ENCODE measurements at places on chromosomes 13 and 19.

- DNase-seq = no peak
Observed at GRCh38 chr13:109010912-109011311, 381.5 kb downstream of the MYO16 start.

DNA sequence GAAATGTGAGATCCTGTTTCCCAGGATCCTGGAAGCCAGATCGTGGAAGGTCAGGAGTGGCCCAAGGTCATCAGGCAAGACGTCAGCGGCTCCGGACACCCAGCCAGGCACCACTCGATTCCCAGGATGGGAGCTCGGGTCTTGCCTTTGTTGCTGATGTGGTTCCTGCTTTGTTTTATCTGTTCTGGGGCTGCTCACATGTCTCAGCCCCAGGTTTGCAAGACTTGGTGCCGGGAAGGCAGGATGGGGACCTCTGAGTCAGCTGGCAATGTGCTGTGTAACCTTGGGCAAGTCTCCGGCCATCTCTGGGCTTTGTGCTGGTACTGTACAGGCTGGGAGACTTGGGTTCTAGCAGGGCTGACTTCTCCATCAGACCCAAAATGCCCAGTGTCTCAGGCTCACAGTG lies 1.4 kb upstream of the FCHO1 start:
- no peak for DNase-seq

DNA sequence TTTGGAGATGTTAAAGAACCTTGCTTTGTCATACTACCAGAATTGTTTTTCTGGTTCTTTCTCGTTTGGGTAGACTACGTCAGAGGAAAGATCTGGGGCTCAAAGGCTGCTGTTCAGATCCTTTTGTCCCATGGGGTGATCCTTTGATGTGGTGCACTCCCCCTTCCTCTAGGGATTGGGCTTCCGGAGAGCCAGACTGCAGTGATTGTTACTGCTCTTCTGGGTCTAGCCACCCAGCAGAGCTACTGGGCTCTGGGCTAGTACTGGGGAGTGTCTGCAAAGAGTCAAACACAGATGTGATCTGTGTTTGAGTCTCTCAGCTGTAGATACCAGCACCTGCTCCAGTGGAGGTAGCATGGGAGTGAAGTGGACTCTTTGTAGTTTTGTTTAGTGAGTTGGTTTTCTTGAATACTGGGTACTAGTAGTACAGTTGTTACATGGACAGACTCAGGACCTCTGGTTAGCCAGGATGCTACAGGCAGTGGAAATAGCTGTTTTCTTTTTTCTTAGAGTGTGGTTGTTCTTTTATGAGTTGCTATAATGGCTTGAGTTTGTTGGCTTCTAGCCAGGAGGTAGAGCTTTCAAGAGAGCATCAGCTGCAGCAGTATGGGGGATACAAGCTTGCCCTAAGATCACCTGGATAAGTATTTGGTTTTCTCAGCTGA lies 34.4 kb downstream of the DNAJC15 start:
- DNase-seq = no peak

DNA sequence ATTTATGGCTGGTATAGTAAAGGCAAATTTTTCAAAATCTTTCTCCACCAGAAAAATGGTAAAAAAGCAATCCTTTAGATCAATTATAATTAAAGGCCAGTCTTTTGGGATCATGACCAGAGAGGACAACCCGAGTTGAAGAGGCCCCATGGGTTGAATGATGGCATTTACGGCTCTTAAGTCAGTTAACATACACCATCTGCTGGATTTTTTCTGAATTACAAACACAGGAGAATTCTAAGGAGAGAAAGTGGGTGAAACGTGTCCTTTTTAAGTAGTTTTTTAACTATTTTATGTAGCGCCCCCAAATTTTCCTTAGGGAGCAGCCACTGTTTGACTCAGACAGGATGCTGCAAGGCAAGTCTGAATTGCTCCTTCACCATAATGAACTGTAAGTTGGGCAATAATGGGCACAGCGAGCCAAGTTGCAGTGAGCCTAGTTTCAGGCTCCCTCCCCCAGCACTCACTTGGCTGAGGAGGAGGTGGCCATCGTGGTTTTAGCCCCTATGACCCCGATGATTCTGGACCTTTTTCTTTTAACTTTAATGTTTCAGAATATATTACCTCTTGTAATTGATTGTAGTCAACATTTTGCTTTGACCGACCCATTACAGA lies 13.6 kb upstream of the ZNF611 start:
- DNase-seq = no peak

DNA sequence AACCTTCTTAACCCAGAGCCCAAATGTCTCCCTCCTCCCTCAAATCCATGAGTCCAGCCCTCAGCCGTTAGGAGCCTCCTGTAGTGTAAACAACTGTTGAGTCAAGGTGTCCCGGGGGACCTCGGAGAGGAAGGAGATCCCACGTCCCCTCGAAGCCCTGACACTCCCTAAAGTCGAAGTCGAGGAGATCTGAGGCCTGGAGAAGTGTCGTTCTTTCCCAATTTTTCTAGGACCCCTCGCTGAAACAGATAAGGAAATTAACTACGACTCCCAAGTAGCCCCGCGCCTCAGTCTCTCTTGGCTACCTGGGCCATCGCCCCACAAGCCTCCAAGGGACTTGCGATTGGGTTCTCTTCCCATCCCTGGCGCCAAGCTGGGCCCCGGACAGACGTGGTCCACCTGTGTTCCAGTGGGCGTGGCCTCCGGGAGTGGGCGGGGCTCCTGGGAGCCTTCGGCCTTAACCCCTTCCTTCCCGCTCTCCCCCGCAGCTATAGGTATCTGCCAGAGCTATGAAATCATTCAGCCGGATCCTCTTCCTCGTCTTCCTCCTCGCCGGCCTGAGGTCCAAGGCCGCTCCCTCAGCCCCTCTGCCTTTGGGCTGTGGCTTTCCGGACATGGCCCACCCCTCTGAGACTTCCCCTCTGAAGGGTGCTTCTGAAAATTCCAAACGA lies 869 bp downstream of the GFY start:
- DNase-seq = no peak

DNA sequence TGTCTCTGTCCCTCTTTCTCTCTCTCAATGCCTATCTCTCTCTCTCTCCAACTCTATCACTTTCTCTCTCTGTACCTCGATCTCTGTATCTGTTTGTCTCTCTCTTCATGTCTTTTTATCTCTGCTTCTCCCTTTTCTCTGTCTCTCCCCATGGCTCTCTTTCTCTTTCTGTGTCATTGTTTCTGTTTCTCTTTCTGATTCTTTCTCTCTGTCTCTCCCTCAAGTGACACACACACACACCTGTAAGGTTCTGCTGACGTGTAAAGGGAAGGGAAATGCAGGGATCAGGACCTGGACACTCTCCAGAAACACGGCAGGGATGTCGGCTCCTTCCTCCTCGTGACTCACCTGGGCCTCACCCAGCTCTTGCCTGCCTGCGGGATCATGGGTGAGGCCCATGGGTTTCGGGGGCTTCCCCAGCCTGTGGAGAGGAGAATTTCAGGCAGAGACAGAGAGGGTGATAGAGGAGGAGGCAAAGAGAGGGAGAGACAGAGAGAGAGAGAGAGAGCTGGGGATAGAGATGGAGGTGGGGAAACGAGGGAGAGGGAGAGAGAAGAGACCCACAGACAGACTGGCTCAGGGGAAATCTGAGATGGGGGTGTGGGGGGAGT lies 5.4 kb upstream of the PLAUR start:
- DNase-seq = no peak

GRCh38 chr13:66751691-66752090 lies 478.4 kb downstream of the PCDH9 start:
- no peak for DNase-seq

DNA sequence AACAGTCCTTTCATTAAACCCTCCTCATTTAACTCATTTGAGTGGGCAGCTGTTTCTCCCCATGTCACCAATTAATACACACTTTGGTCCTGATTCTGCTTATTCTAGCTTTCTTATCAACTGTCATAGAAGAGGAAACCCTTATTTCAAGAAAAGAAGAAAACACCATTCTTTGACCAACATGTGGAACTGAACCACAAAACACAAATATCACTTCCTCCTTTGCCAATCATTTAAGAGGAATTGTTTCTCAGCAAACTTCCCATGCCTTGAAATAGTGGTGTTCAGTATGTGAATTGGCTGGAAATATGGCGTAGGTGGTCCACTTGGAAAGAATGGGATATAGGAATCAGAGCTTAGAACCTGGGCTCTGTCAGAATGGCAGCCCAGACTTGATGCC lies 20.4 kb downstream of the MBD3L2B start:
- no peak for DNase-seq

GRCh38 chr13:48624858-48625257 lies 28.9 kb upstream of the CYSLTR2 start:
- no peak for DNase-seq

DNA sequence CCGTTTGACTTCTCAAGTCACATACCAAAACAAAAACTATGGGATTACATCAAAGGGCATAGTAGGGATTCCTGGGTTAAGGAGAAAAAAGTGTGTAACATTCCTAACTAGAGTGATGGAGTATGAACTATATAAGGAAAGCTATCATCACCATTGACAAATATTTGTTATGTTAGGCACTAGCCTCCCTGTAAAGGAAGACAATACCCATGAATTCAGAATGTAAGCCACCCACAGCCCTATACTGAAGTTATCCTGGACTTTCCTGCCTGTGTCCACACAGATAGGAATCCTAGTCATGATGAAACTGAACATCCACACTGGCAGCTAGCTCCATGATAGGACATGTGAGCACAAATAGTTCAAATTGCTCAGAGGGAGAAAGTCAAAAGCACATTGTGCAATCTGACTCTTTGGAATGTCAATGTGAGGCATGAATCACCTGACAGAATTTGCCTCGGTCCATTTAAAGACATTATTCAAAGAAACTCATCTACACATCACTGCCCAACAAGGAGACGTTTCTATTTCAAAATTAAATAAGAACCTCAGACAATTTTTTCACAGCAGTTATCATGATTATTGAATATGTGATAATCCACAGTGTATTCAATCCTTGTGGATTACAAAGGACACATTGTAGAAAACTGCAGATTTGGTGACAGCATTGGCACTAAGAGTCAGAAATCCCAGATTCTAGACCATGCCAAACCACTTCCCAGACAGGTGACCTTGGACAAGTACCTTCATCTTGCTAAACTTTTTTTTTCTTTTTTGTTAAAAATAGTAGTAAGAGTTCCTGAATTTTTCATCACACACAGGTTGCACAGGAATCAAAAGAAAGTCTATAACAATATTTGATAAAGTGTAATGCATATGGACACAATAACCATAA lies 529.3 kb downstream of the IRS2 start:
- DNase-seq = no peak

DNA sequence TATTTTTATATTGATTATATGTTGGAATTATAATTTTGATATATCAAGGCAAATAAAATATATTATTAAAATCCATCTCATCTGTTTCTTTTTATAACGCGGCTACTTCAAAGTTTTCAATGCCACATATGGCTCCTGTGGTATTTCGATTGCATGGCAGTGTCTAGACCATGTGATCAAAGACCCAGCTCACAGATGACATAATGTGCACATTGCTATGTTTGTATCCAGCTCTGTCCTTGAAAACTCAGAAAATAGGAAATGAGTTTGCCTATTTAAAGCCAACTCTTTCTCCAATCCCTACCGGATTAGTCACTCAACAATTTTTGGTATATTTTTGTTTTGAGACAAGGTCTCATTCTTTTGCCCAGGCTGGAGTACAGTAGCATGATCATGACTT lies 26.2 kb downstream of the TMTC4 start:
- DNase-seq = no peak

GRCh38 chr19:50896591-50897190 lies 14.5 kb downstream of the KLK4 start:
- no peak for DNase-seq

GRCh38 chr19:4694211-4694987 lies 24.3 kb upstream of the MYDGF start:
- DNase-seq = no peak

GRCh38 chr19:39090881-39091280 lies 6.7 kb downstream of the ACP7 start:
- DNase-seq = no peak

DNA sequence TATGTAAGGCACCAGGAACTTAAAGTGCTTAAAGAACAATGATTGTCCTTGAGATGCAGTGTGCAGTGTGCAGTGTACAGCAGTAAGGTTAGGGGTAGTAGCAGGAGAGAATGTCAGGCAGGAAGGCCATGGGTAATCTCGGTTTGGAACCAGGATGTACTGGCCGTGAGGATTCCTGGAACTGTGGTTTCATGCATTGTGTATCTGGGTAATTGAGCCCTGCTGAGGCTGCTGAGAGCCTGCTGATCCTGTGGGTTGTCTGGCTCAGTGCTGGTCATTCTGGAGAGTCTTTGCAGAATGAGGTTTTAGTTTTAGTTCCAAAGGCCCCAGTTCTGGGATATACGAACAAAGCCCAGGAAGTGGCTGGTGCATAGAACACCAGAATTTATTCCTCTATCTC lies 71.0 kb downstream of the ZNF568 start:
- DNase-seq = no peak

DNA sequence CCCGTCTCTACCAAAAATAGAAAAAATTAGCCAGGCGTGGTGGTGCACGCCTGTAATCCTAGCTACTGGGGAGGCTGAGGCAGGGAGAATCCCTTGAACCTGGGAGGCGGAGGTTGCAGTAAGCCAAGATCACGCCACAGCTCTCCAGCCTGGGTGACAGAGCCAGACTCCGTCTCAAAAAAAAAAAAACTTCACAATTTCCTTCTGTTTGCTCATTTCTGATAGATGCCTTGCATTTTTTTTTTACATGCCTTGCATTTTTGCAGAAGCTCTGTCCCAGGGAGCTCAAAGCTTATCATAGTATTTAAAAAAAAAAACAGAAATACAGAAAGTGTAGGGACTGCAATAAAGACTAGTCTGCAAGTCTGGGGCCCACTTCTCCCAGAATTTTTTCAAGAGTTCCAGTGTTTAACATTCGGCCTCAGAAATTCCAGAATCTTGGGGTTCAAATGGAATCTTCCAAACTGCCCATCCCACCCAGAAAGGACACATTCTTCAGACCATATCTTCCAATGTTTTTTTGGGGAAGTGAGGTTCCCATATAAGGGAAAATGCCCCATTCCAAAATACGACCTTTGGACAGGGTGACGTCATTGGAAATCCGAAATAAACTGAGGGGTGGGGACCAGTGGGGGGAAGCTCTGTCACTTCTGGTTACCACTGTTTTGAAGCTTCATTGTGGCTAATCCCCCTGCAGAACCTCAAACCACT lies 17.2 kb upstream of the RAB8A start:
- DNase-seq = no peak

DNA sequence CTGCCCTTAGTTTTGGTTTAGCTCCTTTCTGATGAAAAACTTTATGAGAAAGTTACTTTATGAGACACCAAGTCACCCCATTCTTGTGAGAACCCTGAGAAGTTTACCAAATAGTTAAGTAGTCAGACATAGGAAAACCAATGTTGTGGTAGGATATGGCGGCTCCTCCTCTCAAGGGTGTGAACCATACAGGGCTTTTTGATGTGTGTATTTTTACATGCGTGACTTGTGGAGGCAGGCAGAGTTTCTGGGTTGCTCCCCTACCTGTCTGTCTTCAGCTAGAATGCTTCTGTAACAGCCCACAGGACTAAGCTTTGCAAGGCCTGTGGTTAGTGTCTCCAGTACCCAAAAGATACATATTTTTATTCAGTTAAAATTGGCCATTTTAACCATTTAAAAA lies 18.3 kb downstream of the UBAC2 start:
- no peak for DNase-seq
